Anterior cingulate cortex (tissue), 58 donors: ENCODE measurements at places on chromosomes 6 and 20.

DNA sequence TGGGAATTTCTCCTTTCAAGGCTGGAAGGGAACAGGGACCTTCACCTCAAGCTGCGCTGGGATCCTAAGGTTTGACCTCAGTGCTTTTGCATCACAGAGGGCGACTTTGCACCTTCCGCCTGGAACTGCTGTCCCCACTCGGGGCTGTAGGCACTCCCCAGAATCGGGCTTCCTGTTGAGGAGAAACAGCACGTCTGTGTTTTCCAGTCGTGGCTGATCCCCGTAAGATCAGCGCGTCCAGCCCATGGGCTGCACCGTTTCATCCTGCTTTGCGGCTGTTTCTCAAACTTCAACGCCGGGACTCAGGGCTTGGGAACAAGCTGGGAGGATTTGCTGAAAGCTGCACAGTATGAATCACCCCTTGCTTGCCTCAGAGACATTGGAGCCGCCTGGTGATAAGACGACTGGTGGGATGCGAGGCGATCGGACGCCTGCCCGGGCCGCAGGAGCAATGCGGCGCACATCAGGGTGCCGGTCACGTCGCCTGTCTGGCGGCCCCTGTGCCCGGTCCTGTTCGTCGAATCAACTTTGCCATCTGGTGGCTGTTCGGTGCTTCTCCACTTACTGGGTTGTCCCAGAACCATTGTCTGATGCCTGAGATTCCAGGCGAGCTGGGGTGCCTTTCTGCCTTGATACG is 53.6 kb upstream of the FRMD1 start:
- DNase-seq = peak; percentile 77

DNA sequence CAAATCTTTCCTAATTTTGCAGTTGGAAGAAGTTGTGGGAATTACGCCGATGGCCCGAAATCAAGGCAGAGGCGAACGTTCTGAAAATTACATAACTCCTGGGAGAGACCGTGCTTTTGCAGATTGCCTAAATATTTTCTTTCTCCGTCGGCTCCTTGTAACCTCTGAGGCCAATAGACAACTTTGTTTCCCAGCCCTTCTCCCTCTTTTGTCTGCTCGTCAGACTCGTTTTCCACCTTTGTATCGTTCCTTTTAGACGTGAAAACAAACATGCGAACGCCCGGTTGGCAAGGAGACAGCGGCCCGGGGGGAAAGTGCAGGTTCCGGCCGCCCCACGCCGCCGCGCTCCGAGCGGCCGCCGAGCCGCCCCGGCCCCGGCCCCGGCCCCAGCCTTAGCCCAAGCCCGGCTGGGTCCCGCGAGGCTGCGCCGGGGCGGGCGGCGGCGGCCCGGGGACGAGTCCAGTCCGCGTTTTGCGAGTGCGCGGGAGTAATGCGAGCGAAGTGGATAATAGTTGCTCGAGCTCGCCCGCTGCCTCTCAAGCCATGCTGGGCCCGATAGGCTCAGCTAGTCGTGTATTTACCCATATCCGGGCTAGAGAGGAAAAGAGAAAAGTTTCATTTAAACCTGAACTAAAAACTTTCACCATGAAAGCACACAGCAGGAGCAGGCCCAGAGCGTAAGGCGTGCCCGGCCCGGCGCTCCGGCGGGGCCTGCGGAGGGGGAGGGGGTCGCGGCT is at the start of gene ARID1B:
Gene ARID1B, plus strand, starts transcription at position 539 of the 737 bp plus-strand sequence. CDS start 303 bp downstream, outside the sequence.
- peak; percentile 70 for DNase-seq

GRCh38 chr20:49187330-49187850 is 744 bp downstream of the STAU1 start:
- DNase-seq = peak; percentile 22

GRCh38 chr6:157760589-157761330 is 62.3 kb upstream of the SNX9 start:
- DNase-seq = no peak

- no peak for DNase-seq
Observed at GRCh38 chr20:58988565-58988882, 7.5 kb downstream of the NELFCD start.

GRCh38 chr6:28203201-28203600 is 21.9 kb upstream of the ZSCAN9 start:
- DNase-seq = no peak

DNA sequence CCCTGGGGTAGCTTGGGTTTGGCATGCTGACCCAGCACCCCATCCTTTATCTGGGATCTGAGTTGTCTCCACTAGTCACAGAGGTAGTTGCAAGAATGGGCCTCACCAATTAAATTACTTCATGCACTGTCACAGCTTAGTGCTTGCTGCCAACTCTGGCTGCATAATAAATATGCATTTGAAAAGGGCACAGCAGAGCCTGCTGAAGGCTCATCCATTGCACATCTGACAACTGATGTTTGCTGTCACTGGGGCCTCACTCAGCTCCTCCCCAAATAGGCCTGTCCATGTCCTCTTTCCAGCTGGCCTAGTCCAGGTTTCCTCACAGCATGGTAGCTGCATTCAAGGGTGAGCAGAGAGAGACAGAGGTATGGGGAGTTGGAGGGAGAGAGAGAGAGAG is 13.3 kb upstream of the NXT1 start:
- DNase-seq = no peak

GRCh38 chr6:2471472-2471871 is 226.1 kb upstream of the GMDS start:
- DNase-seq = no peak

DNA sequence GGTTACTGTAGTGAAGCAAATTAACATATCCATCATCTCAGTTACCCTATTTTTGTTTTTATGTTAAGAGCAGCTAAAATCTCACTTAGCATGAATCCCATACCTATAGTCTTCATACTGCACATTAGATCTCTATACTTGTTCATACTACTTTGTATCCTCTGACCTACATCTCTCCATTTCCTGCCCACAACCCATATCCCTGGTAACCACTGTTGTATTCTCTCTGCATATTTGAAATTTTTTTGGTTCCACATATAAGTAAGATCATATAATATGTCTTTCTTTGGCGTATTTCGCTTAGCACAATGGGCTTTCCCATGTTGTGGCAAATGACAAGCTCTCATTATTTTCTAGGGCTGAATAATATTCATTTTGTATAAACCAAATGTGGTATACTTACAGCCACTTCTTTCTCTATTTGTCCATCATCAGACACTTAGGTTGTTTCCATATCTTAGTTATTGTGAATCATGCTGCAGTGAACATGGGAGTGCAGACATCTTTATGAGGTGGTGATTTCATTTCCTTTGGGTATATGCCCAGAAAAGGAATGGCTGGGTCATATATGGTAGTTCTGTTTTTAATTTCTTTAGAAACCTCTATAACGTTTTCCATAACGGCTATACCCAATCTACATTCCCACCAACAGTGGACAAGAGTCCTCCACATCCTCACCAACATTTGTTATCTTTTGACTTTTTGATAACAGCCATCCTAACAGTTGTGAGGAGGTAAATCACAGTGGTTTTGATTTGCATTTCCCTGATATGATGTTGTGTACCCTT is 39.8 kb downstream of the BACH2 start:
- no peak for DNase-seq

- DNase-seq = no peak
Observed at GRCh38 chr6:146545581-146545980, 1.9 kb downstream of the RAB32 start.
